ENCODE measurements at places on chromosomes 7 and 10.

DNA sequence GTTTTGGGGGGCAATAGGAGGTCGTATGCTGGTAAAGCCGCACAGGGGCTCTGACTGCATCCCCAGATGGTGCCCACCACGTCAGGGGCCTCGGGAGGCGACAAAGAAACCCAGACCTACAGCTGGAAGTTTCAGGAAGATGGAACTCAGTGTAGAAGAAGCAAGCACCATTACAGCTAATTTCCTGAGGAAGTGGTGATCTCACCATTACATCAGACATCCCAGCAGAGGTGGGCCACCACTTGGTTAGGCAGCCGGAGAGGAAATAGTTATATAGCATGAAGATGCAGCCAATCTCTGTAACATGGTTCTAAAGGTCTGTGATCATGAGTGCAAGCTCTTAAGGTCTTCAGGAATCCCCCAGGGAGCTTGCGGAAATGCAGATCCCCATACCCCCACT is 127.3 kb upstream of the PCBD1 start:
- DNase-seq, result no peak

DNA sequence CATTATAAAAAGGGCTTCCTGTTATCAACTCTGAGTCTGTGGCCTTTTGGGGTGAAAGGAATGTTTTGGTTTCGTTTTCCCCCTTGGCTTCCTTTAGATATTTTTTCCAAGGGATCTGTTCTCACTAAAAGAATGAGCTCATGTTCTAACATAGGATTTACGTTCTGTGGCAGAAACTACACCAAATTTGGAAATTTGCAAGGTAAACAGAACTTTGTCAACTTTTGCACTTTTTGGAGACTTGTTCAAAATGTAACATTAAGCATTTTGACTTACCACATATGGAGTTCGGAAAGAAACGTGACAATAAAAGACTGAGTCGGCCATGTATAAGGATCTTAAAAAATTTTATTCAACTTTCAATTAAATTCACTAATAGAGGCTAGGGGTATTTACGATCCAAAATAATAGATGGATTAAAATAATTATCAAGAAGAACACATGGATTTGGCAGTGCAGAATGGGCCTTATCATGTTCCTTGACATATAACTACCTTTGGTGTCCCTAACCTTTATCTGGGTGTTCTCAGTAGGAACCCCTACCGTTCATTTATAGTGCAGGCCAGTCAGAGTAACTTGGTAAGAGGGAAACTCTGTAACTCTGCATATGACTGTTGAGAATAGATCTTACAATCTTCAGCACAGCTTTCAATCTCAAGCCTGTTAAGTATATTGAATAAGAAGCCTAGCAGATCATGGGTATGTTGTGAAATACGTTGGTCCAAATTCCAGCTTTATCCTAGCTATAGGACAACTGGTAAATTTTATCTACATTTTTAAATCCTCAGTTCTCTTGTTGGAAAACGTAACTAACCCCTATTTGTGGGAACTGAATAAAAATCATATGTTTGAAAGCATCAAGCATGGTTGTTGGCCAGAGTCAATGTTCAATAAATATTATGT is 11.8 kb downstream of the CPED1 start:
- DNase-seq, result no peak

DNA sequence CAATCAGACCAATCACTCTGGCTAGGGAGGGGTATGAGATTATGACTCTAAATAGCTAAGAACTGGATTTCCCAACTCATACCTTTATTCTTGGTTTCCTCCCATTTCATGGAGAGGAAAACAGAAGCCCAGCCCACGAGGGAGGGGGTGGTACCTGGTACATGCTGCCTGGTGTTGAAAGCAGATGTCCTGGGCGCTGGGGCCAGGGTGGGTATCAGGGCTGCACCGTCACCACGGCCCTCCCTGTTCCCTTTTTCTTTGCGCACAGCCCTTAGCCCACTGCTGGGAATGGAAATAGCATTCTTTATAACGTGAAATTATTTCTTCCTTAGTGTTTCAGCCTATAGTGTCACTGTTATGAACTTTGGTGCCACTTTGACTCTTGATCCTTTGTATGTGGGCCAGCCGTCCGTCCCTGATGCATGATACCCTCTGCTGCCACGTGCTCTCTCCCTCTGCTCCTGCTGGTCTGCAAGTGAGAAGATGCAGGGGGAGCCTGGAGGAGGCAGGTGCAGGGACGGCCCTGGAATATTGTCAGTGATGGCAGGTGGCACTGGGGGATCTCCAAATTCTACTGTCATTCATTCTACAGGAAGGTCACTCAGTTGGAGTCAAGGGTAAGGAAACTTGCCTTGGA is 158.5 kb downstream of the CDH23 start:
- DNase-seq, result no peak

DNA sequence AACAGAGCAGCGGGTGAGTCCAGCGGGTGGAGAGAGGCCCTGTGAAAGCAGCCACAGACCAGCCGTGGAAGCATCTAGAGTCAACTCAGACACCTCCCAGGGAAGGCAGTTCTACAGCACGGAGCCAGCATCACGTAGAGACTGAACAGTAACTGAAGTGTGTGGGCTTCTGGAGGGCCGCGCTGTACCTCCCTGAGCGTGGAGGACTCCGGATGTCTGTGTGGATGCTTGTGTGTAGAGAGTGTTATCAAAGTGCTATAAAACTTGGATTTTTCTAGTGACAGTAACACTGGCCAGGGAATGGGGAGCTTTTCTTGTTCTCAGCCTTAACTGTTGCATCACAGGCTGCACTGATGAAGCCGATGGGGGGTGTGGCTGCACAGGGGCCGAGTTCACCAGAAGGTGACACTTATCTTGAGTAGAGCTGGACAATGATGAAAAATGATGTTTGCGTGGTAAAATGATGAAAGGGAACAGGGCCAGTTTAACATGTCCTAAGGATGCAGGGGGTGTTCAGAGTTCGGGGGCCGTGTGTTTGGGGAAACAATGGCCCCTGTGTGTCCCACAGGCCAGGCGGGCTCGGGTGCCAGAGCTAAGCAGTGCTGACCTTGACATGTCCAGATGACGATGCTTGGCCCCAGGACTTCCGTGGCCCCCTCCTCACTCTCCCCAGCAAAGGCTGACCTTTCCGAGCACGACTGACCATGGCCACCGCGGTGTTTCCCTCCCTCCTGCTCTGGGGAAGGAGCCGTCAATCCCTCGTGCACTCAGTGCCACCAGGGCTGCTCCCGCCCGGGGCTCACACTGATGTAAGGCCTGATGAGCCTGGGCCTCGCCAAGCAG is 21.9 kb downstream of the MNX1 start:
- DNase-seq, result no peak

DNA sequence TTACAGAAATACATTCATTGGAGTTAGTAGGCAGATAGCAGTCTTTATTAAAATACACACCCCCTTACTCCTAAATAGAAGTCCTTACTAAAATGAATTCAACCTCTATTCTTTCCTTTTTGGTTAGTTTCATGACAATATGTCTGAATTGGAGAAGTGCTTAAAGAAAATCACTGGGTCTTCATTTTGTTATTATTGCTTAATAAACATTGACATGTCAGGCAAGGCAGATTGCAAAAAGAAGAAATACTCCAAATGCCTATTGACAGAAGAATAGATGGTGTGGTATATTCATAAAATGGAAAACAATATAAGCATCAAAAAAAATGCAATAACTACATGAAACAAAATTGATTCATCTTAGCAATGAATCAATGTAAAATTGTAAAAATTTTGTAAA is 135.5 kb downstream of the TMEM26 start:
- no peak for DNase-seq

- DNase-seq, result no peak
These were observed 24.5 kb upstream of the SLC26A3 start for GRCh38 chr7:107827501-107827900.

DNA sequence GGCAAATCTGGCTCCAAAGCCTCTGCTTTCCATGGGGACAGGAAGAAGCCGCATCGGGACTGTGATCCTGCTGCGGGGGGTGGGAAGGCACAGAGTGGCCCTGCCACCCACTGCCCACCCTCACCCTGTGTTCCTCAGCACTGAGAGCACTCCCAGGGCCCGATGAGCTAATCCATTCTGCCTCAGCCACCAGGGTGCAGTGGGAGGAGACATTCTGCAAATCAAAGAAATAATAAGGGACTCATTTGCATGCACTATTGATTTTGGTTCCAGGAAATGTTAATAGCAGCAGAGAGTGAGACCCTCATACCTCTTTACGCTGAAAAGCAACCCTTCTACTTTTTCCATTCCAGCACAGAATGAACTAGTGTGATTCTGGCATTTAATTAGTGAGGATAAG is 572.8 kb downstream of the INHBA start:
- no peak for DNase-seq

DNA sequence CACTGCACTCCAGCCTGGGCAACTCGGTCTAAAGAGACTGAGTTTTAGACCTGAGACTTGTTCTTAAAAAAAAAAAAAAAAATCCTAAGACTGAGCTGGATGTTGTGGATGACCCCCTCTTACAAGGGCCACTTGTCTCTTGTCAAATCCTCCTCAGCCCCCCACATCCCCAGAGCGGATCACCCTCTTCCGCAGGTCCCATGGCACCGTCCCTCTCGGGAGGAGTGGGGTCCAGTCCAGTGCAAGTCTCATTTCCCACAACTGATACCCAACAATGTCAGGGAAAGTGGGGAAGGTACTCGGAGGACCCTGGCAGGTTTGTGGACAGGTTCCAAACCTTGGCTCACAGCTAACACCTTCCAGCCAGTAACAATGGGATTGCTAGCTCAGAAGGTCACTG is 100.3 kb downstream of the ELFN1 start:
- DNase-seq, result no peak

DNA sequence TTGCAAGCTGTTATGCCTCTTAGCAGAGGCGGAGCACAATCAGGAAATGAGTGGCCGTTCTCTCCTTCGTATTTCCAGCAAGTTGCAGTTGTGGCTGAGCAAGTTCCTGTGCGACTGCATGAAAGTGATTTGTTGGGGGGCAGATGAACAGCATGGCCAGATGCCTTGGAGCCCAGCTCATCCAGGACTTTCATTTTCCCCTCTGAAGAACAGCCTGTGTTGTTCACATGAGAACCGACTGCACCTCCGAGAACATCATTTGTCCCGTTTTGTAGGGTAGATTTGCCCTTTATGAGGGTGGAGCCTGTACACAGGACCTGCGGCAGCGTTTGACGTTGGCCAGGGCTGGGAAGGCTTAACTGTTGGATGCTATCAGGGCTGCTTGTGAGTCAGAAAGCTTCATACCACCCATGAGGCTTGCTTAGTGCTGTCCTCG is 4.4 kb downstream of the BAG3 start:
- no peak for DNase-seq

DNA sequence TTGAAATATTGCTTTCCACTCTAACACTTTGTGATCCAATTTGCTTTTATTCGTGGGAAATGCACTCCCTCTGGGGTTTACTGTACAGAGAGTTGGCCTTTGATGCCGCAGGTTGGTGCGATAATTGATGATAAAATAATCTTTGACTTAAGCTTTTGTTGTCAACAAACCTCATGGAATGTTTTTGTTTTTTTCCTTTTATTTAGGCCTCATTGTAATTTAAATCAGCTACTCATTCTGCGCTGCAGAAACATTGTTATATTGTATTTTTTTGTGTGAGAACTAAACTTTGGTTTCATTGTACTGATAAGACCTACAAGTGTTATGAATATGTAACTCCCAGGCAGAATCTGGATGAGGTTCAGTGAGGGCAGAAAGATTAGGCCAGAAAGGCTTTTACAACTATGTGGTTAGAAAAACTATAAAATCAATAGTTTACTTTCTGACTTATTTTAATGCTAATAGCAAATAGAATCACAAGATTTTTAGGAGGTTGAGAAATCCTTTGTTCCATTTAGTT is 76.8 kb upstream of the POM121L12 start:
- DNase-seq, result no peak

- DNase-seq, result no peak
These were observed 85.1 kb downstream of the WASHC2A start for GRCh38 chr10:50152792-50153272.

- DNase-seq, result no peak
These were observed 5.8 kb upstream of the SCD start for GRCh38 chr10:100340948-100341847.

DNA sequence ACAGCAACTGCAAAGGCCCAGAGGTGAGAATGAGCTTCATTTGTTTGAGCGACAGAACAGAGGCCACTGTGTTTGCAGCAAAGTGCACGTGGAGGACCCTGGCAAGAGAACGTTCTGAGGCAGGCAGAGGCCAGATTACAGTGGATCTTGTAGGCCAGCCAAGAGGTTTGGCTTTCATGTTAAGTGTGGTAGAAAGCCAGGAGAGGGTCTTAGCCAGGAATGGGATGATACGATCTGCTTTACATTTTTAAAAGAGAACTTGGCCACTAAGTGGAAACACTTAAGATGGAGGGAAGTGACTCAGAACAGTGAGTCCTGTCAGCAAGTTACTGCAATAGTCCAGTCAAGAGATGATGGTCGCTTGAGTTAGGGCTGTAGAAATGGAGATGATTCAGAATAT is 4.6 kb downstream of the CCDC136 start:
- no peak for DNase-seq

DNA sequence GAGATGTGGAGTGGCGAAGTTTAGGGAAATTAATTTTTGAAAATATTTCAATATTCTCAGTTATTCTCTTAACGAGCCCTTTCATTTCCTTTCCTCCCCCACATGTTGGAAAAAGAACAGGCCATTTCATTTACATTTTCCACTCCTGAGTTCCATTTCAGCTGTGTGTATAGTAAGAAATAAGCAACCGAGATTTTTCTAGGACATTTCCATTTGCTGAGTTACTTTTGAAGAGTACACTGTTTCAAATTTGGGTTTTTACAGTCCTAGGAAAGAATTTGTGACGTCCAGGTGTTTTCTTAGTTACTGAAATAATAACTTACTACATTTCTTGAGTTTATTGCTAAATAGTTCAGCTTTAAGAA is 1.2 kb downstream of the SEPTIN7 start:
- no peak for DNase-seq

DNA sequence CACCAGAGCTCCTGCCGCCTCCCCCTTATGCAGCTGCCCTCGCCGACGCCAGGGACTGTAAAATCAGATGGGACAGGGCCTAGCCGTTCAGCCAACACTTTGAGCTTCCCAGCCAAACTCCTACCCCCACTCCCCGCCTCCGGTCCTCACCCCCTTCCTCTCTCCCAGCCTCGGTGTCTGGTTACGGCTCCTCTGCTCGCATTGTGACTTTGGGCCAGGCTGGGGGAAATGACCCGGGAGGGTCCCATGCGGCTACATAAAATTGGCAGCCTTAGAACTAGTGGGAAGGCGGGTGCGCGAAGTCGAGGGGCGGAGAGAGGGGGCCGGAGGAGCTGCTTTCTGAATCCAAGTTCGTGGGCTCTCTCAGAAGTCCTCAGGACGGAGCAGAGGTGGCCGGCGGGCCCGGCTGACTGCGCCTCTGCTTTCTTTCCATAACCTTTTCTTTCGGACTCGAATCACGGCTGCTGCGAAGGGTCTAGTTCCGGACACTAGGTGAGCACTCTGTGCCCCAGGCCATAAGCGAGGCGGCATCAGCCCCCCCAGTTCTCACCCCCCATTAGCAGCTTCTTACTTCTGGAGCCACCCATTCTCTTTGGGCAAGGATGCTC is at the start of gene KAZALD1:
Gene KAZALD1 (plus strand): TSS at position 366 of the 608 bp plus-strand sequence. CDS start 604 bp downstream, outside the sequence.
- DNase-seq, result no peak

All from esophagus squamous epithelium (tissue), 5 donors.